Epithelial cell of proximal tubule (primary cell): ENCODE measurements at places on chromosomes 11 and 22. TPM values are rescaled to one million over a fixed set of nuclear protein-coding genes. Genes with fewer than 3 reads are reported as not detected.

CCDC86 gene
- total RNA-seq = 38.6 and 61.5 TPM in 2 replicates

INS gene
- total RNA-seq = not detected in 2 replicates

MPPED2 gene
- total RNA-seq = 0.07 and 0.17 TPM in 2 replicates

UCP3 gene
- total RNA-seq = 0.06 and 0.22 TPM in 2 replicates

GRM5 gene
- 0.12 and 0.14 TPM in 2 replicates for total RNA-seq

EP300 gene
- 17.1 and 30.0 TPM in 2 replicates for total RNA-seq

TMEM135 gene
- total RNA-seq = 12.6 and 23.9 TPM in 2 replicates

MFRP gene
- total RNA-seq = not detected in 2 replicates

LARGE1 gene
- total RNA-seq = 8.9 and 18.3 TPM in 2 replicates

C11orf87 gene
- total RNA-seq = not detected in 2 replicates

GAL gene
- total RNA-seq = 22.5 and 70.8 TPM in 2 replicates

KCNJ1 gene
- not detected in 2 replicates for total RNA-seq

UBQLN3 gene
- not detected in 2 replicates for total RNA-seq

APOL4 gene
- 0.07 TPM in 1 of 2 replicates, not detected in the other for total RNA-seq

RTN4RL2 gene
- 0.98 TPM in 1 of 2 replicates, not detected in the other for total RNA-seq

SLC5A12 gene
- total RNA-seq = not detected in 2 replicates

DYNC2H1 gene
- 6.9 and 13.5 TPM in 2 replicates for total RNA-seq

BBOX1 gene
- not detected in 2 replicates for total RNA-seq

SLC22A6 gene
- total RNA-seq = not detected in 2 replicates

GAB4 gene
- not detected in 2 replicates for total RNA-seq

MUC5B gene
- total RNA-seq = not detected in 2 replicates

C11orf97 gene
- total RNA-seq = not detected in 2 replicates

WBP2NL gene
- 0.17 TPM in 1 of 2 replicates, not detected in the other for total RNA-seq

MPZL3 gene
- total RNA-seq = 6.1 and 7.4 TPM in 2 replicates

LMNTD2 gene
- total RNA-seq = 1.5 and 2.2 TPM in 2 replicates

TSPAN18 gene
- total RNA-seq = 1.6 TPM in 1 of 2 replicates, not detected in the other

KCNE3 gene
- total RNA-seq = 0.98 and 4.9 TPM in 2 replicates

ELMOD1 gene
- 0.07 TPM in 1 of 2 replicates, not detected in the other for total RNA-seq

OR8D4 gene
- total RNA-seq = not detected in 2 replicates

DSCAML1 gene
- 0.29 and 4.0 TPM in 2 replicates for total RNA-seq

RHOG gene
- total RNA-seq = 43.8 and 47.3 TPM in 2 replicates

LRRC75B gene
- total RNA-seq = 8.9 and 14.1 TPM in 2 replicates

MS4A6E gene
- total RNA-seq = not detected in 2 replicates

DGAT2 gene
- total RNA-seq = 1.8 and 2.0 TPM in 2 replicates

ACER3 gene
- 10.6 and 11.4 TPM in 2 replicates for total RNA-seq

CWC15 gene
- 37.0 and 48.5 TPM in 2 replicates for total RNA-seq

MS4A3 gene
- not detected in 2 replicates for total RNA-seq

CDC45 gene
- 31.2 and 75.2 TPM in 2 replicates for total RNA-seq

FAM89B gene
- 64.0 and 67.1 TPM in 2 replicates for total RNA-seq

PDGFB gene
- total RNA-seq = 41.1 and 79.6 TPM in 2 replicates

KDM4E gene
- not detected in 2 replicates for total RNA-seq

CACNA1I gene
- total RNA-seq = 0.06 TPM in 1 of 2 replicates, not detected in the other

APOL5 gene
- not detected in 2 replicates for total RNA-seq

MMP27 gene
- not detected in 2 replicates for total RNA-seq

CST6 gene
- total RNA-seq = 53.4 and 89.1 TPM in 2 replicates

SHANK2 gene
- total RNA-seq = 9.5 and 10.9 TPM in 2 replicates

TYR gene
- total RNA-seq = not detected in 2 replicates

FZD4 gene
- 3.2 and 4.7 TPM in 2 replicates for total RNA-seq

UPK3A gene
- 2.0 TPM in 1 of 2 replicates, not detected in the other for total RNA-seq

DCDC1 gene
- 0.12 and 0.22 TPM in 2 replicates for total RNA-seq

NPTXR gene
- total RNA-seq = 0.58 and 0.72 TPM in 2 replicates

NRGN gene
- 2.7 and 5.8 TPM in 2 replicates for total RNA-seq

LARGE2 gene
- total RNA-seq = 2.5 and 3.3 TPM in 2 replicates

MAP6 gene
- 1.1 and 1.8 TPM in 2 replicates for total RNA-seq

C2CD3 gene
- 15.1 and 24.6 TPM in 2 replicates for total RNA-seq

SNX32 gene
- total RNA-seq = 2.1 TPM in 1 of 2 replicates, not detected in the other

IRAG1 gene
- 0.07 TPM in 1 of 2 replicates, not detected in the other for total RNA-seq
